ENCODE measurements at places on chromosomes 12 and 14.

- DNase-seq = no peak
These were observed 89.7 kb upstream of the MYF6 start for GRCh38 chr12:80617733-80618132.

DNA sequence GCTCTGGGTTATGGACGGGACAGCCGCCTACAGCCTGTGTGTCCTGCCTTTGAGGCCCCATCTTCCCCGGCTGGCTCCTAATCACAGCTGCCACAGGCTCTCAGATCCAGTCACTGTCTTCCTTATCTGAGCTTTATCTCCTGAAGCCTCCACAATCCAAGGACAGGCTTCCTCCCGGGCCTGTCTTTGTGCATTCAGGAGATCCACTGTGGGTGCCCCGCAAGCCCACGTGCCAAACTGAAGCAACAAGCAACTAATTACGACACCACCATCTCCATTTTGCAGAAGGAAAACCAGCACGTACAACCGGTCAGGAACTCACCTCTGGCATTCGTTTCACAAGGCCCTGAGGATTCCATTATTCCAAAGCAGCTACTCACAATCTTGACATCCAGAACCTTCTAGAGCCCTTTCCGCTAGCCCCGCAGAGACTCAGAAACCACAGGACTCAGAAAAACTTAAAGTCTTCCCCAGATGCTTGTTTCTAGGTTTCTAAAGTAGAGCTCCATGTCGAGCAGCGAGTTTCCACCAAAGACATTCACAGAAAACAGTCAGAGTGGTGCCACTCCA, 14.0 kb downstream of the SYNE3 start:
- DNase-seq = no peak

DNA sequence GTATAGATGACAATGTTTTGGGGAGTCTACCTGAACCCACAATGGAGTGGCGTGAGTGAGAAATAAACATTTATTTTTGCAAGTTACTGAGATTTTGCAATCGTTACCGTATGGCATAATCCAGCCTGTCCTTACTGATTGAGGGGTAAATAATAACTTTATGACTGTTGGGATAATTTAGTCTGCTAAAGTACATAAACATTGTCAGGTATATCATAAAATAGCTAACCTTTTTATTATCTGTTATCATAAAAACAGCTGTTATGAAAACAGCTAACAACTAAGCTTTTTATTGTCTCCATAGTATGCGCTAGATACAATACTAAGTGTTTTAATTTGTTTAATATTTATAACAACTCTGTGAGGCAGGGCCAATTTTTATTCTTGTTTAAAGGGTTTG, 10.3 kb downstream of the ACSS3 start:
- no peak for DNase-seq

DNA sequence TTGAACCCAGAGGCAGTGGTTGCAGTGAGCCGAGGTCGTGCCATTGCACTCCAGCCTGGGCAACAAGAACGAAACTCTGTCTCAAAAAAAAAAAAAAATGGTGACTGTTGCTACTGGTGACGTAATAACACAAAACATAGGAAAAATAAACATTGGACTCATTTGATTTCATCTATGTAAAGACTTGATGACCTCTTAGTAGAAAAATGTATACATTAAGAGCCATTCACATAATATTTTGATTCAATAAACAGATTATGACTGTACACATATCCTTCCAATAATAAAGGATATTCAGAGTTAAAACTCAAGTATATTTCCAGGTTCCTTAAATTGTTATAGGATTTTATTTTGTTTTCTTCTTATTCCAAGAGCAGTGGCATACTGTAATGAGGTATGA, 65.7 kb upstream of the AEBP2 start:
- DNase-seq = no peak

GRCh38 chr12:94544355-94544754, 84.7 kb upstream of the CEP83 start:
- no peak for DNase-seq

- no peak for DNase-seq
These were observed 68.6 kb upstream of the USP15 start for GRCh38 chr12:62191491-62192179.

DNA sequence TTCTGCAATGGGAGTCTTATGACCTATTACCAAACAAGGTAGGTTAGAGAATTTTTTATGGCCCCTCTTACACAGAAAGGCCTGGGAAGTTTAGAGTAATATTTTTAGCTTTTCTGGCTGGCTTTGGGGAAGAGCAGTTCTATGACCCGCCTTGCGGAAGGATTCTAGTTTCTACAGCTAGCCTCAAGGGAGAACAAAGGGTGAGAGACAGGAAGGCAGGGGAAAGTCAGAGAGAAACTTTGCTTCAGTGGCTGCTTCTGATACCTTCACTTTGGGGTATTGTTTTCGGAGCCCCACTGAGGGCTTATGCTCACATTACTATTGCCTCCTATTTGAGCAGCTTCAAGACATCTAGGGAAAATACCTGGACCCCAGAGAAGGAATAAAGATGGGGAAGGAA, 80.7 kb upstream of the NUDT4 start:
- DNase-seq = no peak

GRCh38 chr12:52200086-52200780, 8.4 kb upstream of the KRT80 start:
- DNase-seq = no peak
